Suppressor macrophage treated with lipopolysaccharide for 4 hours (primary cell): ENCODE measurements at places on chromosomes 5 and 9.
A peak's percentile ranks its signal among the peaks of the same experiment; 100 is the strongest.

DNA sequence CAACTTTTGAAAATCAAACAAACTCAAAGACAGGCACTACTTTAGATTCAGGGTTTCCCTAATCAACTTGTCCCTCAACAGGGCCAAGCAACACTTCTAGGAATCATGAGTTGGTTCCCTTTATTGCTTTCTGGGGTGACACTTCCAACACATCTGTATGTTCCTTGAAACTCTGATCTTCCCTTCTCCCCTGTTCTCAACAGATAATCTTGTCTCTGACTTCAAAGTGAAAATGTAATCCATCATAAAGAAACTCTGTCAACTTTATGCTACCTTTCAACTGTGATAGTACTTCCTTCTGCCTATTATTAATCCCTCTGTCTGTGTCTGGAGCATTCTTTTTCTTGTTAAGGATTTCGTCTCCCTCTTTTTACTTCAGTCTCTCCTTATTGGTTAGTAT lies 250.1 kb upstream of the MEF2C start:
- DNase-seq = no peak

GRCh38 chr5:3609120-3609681 lies 13.6 kb downstream of the IRX1 start:
- DNase-seq = no peak

- DNase-seq = peak; percentile 15
Observed at GRCh38 chr9:95004411-95005277, 278.1 kb downstream of the AOPEP start.

DNA sequence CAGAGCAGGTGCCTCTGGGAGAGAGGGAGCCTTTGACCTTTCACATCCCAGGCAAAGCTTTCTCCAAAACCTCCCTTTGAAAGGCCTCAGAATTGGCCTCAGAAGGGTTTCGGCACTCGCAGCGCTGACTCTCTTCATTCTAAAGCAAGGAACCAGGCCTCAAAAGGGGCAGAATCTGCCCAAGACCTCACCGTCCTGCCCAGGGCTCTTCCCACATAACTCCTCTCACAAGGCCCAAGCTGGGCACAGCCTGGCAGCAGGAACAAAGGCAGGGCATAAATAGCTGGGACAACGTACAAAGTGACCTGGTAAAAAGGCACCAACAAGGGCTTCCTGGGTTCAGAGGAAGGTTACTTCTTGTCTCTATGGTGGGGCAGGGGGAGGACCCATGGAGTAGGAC lies 166.3 kb upstream of the FSTL4 start:
- DNase-seq = no peak

- DNase-seq = no peak
Observed at GRCh38 chr5:181138258-181138657, 7.3 kb upstream of the OR2V1 start.

GRCh38 chr5:6868171-6868570 lies 154.9 kb downstream of the TENT4A start:
- DNase-seq = no peak

DNA sequence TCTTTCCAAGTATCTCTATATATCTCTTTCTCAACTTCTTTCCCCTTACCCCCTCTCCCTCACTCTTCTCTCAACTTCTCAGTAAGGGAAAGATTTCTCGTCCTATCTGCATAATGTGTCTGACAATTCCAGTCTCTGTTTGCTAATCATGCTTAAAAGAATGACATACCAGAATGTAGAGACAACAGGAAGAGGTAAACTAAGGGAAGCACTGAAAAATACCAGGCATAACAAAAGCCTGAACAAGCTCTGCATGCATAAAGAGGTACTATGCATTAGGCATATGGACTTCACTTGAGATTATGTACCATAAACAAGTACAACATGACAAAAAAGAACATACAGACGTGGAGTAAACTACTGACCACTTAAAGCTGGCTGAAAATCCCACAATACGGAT lies 62.6 kb downstream of the SEMA5A start:
- no peak for DNase-seq

- DNase-seq = no peak
Observed at GRCh38 chr9:16182784-16183183, 629.9 kb downstream of the CCDC171 start.

DNA sequence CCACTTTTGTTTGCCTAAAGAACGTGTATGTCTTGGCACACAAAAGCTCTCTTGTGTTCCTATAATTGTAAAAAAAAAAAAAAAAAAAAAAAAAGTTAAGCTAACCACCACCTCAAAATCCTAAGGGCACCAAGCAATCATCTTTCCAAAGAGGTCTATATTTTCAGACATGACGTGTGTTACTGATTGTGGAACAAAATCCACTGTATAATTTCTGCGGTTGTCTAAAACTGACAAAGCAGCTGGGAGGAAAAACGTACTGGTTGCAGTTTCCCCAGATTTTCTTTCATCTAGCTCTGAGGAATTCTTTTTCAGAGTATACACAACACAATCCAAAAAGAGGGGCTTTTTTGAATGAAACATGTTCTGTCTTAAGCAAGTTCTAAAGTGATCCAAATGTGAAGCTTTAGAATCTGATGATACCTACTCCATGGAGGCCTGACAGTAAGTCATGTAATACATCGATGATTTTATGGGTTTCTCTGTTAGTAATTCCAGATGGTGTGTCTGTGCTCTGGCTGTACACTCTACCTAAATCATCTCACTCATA lies 375.6 kb upstream of the NUDT12 start:
- DNase-seq = no peak

DNA sequence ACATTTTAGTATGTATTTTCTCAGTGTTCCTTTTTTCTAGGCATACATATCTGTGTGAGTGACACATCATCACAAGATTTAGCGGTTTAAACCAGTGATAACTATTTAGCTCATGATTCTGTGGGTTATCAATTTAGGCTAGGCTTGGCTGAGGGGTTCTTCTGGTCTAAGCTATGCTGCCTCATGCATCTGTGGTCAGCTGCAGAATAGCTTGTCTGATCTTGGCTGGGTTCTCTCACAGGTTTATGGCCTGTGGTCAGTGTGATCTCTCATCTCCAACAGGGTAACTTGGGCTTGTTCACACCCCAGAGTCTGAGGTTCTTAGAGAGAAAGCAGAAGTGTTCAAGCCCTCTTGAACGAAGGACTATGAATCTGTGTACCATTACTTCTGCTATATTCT lies 363.3 kb downstream of the KDM4C start:
- no peak for DNase-seq
